Cerebellum (tissue), 4 donors: ENCODE measurements at places on chromosomes 1 and 21.

DNA sequence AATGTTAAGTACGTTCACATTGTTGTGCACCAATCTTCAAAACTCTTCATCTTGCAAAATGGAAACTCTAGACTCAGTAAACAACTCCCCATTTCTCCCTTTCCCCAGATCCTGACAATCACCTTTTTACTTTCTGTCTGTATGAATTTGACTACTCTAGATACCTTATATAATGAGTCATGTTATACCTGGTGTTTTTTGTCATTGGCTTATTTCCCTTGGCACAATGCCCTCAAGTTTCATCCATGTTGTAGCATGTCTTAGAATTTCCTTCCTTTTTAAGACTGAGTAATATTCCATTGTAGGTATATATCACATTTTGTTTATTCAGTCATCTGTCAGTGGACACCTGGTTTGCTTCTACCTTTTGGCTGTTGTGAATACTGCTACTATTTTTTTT lies 399.5 kb downstream of the LMO4 start:
- no peak for DNase-seq

GRCh38 chr1:184387476-184388318 lies 868 bp downstream of the C1orf21 start:
- peak; percentile 57 for DNase-seq

GRCh38 chr21:38337793-38338192 lies 81.0 kb downstream of the KCNJ15 start:
- DNase-seq = no peak

- no peak for DNase-seq
These were observed 106.7 kb downstream of the FMN2 start for GRCh38 chr1:240198376-240198775.

DNA sequence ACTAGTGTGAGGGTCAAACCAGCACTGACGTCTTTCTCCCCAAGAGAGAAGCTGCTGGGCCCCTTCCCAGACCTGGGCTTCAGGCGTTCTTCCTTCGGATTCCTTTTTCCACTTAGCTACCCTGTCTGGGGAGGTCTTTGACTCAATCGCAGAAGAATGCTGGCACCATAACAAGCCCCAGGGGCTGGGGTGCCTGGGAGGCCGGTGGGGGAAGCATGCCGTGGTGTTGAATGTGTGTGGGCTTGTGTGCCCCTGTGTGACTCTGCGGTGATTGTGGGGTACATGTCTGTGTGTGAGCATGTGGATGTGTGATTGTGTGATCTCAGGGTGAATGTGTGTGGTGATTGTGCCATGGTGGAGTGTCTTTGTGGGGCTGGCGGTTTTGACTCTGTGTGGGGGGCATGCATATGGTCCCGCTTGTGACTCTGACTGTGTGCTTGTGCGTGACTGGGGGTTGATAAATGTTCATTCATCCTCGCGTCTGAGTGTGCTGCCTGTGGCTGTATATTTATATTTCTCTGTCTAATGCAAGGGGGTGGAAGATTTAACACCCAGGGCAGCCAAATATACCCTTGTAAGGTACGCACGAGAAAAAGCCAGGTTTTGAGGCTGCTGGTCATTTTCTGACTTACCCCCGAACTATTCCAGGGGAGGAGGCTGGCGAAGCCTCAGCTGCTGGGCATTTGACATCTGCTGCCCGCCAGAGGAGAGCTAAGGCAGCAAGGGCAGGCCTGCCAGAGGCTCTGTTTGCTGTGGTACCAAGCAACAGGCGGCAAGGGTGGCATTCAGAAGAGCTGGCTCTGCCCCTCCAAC lies 1.1 kb upstream of the SYNC start:
- DNase-seq = no peak

DNA sequence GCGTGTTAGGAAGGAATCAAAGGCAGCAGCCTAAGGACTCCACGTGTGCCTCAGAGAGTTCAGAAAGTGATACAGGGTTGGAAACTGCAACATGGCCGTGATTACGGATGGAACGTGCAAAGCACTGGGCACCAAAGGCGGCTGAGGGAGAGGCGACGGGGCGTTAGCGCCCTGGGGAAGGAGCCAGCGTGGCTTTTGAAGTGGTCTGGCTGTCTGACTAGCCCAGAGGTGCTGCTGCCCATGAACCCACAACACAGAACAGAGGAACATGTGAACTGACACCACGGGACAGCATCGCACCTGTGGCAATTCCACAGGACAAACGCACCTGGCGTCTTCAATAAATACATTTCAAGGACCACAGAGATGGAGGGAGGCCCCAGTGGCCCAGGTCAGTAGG lies 18.0 kb upstream of the TMEM52 start:
- no peak for DNase-seq

DNA sequence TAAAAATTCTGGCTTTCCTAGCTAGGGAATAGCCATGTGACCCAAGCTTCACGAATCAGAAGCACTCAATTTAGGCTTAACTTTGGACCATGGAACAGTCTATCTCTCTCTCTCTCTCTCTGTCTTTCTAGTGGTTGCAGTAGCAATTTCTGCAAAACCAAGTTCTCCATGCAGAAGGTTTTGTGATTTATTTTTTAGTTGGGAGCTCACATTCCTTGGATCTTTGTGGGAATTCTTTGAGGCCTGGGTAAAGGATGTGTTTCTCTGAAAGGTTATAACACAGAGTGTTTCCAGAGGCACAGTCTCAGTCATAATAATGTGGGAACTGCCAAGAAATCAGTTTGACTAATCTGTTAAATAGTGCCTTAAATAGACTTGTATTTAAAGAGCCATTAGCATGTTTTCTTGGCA lies 112.3 kb upstream of the COL11A1 start:
- no peak for DNase-seq

- DNase-seq = no peak
These were observed 65.1 kb downstream of the GADD45A start for GRCh38 chr1:67749844-67750690.

DNA sequence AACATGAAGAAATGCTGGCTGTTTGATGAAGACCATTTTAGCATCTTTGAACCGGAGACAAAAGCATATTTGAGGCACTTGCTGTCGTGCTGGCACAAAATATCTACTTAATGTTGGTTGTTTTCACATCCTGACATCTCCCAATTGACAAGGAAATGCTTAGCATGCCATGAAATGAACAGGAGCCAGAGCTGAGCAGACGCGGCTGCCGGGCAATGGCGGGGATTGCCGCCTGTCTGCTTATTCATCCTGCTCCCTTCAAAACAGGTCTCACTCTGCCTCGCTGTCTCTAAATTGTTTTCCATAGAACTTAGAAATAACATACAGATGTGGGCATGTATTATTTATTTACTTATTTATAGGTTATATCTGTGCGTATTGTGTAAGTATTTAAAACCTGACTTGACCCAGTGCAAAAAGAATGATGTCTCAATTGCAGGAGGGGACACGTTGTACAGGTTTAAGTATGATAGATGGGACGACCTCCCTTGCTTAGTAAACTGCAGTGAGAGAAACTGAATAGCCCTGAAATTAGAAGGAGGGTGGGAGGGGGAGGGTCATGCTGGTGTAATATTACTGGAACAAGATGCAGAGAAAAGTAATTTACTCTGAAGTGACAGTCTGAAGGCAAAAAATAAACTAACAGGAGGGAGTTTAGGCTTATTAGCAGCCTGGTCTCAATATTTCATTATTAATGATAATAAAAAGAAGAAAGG lies 590.4 kb upstream of the PLXNA2 start:
- DNase-seq = no peak

DNA sequence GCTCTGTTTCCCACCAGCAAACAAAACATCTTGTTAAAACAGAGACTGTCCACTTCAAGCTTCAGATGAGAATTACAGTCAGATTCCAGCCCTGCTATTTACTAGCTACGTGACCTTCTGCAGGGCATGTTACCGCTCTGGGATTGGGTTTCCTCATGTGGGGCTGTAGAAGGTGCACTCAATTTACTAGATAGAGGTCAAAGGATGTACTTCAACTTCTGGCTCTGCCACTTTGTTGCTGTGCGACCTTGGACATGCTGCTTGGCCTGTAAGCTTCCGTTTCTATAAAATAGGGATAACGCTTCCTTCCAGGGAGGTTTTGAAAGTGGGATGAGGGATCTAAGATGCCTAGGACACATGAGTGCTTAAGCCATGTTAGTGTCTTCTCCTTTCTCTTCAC lies 46.0 kb upstream of the LRIG2 start:
- DNase-seq = no peak

GRCh38 chr1:99004861-99005442 lies at the start of gene PLPPR5:
Gene PLPPR5 (minus strand): TSS chr1:99004861. CDS start chr1:99004671, 190 bp downstream.
- no peak for DNase-seq

GRCh38 chr1:2400950-2401649 lies 9.5 kb downstream of the RER1 start:
- DNase-seq = no peak

- no peak for DNase-seq
These were observed at the start of gene ARTN for GRCh38 chr1:43933386-43934100. Gene ARTN (plus strand): TSS chr1:43933801. CDS start chr1:43935657, 1,856 bp downstream.

GRCh38 chr1:80607064-80607463 lies 1193.7 kb upstream of the ADGRL2 start:
- no peak for DNase-seq

DNA sequence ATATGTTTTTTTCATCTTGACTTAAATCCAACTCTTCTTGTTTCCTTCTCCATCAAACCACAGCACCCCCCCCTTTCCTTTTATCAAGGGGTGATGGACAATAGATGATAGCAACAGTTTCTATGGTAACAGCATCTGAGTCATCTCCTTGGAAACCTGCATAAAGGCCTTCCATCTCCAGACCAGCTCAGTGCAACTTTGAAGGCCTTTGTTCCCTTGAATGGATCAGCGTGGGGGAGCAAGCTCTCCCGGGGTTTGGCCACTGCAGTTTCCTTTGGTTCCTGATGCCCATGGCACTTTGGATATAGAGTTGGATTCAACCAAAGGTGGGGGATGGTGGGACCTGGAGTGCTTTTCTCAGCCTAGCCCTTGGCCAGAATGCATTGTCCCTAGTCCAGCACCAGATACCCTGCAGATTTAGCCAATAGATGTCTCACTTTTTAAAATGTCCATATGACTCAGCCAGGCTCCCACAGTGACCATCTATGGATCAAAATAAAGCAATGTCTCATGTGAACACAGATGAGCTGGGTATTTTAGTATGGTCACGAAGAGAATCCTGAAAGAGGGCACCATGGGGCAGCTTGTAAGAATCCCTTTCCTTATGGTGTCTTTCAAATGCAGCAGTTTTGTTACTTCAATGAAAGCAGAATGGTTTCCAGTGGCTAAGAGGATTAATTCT lies 127.7 kb downstream of the SPATA46 start:
- peak; percentile 21 for DNase-seq

GRCh38 chr1:113058941-113059706 lies 13.9 kb upstream of the LRIG2 start:
- DNase-seq = no peak

- DNase-seq = no peak
These were observed 347.7 kb downstream of the NPHP4 start for GRCh38 chr1:5644281-5645134.

DNA sequence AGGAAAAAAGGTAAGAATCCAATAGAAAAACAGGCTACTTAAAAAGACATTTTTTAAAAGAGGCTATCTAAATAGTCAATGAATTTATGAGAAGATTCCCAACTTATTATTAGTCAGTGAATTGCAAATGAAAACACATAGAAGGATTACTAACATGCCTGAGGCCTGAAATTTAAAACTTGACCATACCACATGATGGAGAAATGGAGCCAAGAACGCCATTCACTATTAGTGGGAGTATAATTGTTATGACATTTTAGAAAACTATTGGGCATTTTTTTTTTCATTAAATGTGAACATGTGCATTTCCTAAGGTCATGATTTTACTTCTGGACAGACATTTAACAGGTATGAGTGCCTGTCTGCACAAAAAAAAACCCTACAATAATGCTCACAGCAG lies 24.8 kb upstream of the OR2B11 start:
- no peak for DNase-seq

- DNase-seq = no peak
These were observed 32.3 kb upstream of the RALGPS2 start for GRCh38 chr1:178692564-178693327.

- no peak for DNase-seq
These were observed 1.8 kb downstream of the RER1 start for GRCh38 chr1:2393471-2393877.

- no peak for DNase-seq
These were observed 120.1 kb upstream of the RAVER2 start for GRCh38 chr1:64624808-64625207.

GRCh38 chr1:231219422-231220401 lies 21.3 kb upstream of the GNPAT start:
- no peak for DNase-seq

- no peak for DNase-seq
These were observed 264.3 kb downstream of the RHOU start for GRCh38 chr1:228999446-229000170.

DNA sequence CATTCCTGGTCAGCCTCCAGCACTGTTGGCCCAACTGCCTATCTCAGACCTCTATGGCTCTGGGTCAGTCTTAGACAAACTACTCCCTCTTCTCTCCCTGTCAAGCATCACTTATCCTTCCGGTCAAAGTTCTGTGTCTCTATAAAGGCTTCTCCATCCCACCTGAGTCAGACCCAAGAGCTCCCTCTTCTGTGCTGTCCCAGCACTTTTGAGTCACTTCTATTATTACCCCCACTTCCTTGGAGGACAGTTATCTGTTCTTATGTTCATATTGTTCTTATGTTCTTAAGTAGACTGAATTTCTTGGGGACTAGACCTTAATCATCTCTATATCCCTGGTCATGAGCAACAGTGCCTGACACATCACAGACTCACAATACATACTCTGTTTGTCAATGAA lies 29.2 kb upstream of the IL10 start:
- DNase-seq = no peak

- DNase-seq = no peak
These were observed 101.9 kb downstream of the PRRX1 start for GRCh38 chr1:170765712-170766330.

- no peak for DNase-seq
These were observed 13.2 kb upstream of the CSF1 start for GRCh38 chr1:109897259-109897955.

DNA sequence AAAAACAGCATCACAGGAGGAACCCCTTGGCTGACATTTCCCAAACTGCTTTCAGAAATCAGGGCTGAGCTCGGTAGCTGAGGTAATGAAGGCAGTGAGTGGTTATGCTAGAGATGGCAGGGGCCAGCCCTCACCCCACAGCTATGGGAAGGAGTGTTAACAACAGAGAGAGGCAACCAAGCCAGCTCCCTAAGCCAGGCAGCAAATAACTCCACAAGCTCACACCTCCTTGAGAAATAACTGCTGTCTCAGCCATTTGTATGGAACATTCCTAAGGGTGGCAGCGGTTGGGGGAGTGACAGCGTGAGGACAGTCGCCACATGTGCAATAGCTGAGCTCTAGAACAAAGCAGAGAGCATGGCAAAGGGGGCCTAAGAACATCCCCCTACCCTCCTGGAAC lies 42.6 kb downstream of the LMX1A start:
- DNase-seq = no peak

GRCh38 chr1:193417945-193418744 lies 231.7 kb upstream of the B3GALT2 start:
- no peak for DNase-seq

GRCh38 chr1:204343802-204344201 lies 15.9 kb downstream of the PLEKHA6 start:
- DNase-seq = no peak

- DNase-seq = no peak
These were observed 219.8 kb downstream of the DAB1 start for GRCh38 chr1:57204091-57204490.

GRCh38 chr1:58256041-58256440 lies 290.5 kb downstream of the OMA1 start:
- no peak for DNase-seq

GRCh38 chr1:156098784-156099183 lies 15.7 kb upstream of the LMNA start:
- no peak for DNase-seq

GRCh38 chr1:226662642-226663326 lies 76.3 kb downstream of the ITPKB start:
- no peak for DNase-seq
